ENCODE measurements at places on chromosomes 3 and 15.

GRCh38 chr3:158908187-158908734 lies 106.4 kb downstream of the MFSD1 start:
- no peak for DNase-seq

- no peak for DNase-seq
Measured at GRCh38 chr3:182843478-182843877, 50.2 kb downstream of the ATP11B start.

GRCh38 chr3:145698250-145698649 lies 462.7 kb downstream of the PLOD2 start:
- DNase-seq: no peak

DNA sequence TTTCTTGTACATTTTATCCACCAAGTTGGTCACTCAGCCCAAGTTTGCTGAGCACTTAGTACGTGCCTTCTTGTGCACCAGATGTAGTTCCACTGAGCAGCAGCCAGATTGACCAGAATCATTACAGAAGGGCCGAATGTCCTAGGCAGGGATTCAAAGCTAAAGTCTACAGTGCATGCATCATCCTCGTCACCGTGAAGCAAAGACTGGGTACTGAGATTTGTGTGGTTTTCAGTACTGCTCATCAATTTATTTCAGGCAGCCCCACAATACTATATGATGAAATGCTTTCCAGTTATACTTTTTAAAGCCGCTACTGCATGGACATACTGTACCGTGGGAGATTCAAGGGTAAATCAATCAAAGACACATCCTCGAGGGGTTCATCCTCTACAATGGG lies 227.0 kb downstream of the ARRDC4 start:
- no peak for DNase-seq

DNA sequence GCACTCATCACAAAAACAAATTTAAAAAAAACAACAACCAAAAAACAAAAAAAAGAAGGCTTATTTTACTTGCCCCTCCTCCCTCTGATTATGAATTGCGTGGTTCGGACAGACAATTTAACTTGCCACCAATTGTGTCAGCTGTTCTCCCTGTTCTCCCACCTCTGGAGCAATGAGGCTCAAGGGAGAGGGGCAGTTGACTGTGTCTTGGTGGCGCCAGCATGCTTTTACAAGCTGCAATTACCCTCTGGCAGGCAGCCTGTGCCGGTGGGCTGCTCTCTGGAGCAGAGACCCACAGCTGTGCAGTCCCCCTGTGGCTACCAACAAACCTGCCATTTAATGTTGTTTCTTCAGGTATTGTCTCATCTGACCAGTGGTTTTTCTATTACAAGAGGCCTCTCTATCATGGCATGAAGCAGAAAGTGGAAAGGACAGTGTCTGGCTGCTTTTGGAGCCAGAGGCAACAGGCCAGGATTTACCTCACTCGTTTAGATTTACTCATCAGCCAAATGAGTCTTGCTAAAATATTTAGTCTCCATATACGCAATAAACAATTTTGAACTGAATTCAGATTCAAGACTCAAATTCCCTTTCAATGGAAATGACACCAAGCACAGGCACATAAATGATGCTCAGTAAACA lies 192.0 kb upstream of the TPRG1 start:
- DNase-seq: no peak

- no peak for DNase-seq
Measured at GRCh38 chr3:89186456-89186855, 79.0 kb downstream of the EPHA3 start.

All from right renal cortex interstitium (tissue), 3 donors.